ENCODE measurements at places on chromosomes 7 and 10.
A peak's percentile ranks its signal among the peaks of the same experiment; 100 is the strongest.

- DNase-seq = no peak
These were observed 304.2 kb downstream of the RNLS start for GRCh38 chr10:88278912-88279311.

- DNase-seq = no peak
These were observed 136.3 kb upstream of the ANK3 start for GRCh38 chr10:60525716-60526585.

GRCh38 chr10:44956226-44956625 lies 3.4 kb upstream of the RASSF4 start:
- DNase-seq = no peak

GRCh38 chr10:64191286-64191685 lies 670.1 kb downstream of the REEP3 start:
- no peak for DNase-seq

DNA sequence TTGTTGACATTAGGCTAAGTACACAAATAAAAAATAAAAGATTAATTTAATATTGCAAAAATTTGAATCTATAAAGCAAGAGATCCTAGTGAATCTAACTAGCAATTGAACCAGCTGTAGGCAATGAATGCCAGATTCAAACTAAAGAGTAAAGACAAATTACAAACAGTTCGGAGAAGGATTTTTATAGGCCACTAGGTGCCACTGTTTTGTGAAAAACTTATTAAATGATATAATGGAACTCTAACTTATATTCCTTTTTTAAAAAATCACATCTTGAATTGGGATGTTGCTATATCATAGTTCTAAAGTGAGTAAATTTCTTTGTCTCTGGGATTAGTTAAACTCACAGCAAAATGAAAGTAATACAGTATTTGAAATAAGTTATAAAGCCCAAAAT lies 39.1 kb upstream of the GNAI1 start:
- DNase-seq = no peak

DNA sequence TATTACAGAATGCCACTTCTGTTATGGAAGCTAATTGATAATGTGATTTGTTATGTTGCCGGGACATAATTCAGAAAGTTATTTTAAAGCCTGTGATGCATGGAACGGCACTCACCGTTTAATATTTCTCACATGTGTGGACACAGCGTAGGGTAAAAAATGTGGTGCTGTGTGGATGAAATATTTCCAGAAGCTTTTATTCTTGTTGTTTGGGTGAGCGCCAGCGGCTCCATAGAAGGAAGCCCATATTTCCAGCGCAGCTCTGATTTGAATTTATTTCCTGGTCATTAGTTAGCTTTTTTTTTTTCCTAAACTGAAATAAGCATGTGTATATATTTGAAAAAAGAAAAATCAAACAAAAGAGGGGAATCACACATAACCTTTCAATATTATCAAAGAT lies 20.2 kb upstream of the NKX6-2 start:
- no peak for DNase-seq

DNA sequence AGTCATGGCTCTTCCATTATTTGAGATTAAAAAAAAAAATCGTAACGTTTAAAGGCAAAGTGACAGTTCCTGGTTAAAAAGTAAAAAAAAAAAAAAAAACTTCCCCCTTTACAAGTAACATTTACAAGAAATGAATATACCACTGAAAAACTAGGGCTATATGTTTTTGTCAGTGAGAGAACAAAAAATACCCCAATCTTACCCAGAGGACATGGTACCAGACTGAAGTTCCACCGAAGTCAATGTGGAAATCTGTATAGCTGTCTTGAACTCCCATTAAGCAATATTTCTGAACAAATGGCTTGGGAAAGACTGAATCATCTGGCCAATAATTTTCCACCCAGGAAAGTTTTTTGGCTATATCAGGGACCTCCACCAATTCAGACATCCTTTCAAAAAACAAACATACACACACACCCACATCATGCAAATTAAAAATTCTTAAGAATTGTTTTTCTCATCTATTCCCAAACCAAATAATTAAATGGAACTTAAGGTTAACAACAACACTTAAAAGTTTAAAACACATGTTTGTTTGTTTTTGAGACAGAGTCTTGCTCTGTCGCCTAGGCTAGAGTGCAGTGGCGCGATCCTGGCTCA lies 50.2 kb downstream of the KDM7A start:
- DNase-seq = no peak

DNA sequence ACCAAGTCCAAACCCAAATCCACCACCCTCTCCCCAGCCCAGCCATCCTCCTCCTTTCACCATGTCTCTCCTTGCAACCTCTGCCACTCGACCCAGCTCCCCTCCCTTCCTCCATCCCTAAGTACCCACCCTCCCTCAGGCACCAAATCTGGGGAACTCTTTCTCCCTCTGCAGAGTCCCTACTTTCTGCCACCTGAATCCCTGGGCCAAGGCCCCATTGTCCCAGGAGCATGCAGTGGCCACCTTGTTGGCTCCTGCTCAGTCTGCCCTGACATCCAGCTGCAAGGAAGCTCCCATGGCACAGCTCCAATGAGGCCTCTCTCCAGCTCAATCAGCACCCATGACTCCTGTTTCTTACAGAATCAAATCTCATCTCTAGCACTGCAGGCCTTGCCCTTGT lies 5.5 kb upstream of the UNC5B start:
- DNase-seq = no peak

DNA sequence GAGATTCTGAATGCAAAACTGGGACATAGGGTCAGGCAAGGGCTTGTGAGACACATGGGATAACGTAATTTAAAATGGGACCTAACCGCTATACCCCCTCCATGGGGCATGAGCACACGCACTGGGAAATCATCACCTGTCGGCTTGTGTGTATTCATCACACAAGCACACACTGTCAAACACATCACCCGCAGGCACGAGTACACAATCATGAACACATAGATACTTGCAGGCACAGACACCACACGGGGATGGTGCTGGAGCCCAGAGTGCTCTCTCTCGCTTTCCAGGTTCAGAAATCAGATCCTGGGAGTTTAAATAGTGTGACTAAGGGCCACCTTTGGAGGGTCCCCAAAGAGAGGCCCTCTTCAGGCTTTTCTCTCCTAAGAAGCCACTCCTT lies 19.6 kb upstream of the TLX1 start:
- no peak for DNase-seq

DNA sequence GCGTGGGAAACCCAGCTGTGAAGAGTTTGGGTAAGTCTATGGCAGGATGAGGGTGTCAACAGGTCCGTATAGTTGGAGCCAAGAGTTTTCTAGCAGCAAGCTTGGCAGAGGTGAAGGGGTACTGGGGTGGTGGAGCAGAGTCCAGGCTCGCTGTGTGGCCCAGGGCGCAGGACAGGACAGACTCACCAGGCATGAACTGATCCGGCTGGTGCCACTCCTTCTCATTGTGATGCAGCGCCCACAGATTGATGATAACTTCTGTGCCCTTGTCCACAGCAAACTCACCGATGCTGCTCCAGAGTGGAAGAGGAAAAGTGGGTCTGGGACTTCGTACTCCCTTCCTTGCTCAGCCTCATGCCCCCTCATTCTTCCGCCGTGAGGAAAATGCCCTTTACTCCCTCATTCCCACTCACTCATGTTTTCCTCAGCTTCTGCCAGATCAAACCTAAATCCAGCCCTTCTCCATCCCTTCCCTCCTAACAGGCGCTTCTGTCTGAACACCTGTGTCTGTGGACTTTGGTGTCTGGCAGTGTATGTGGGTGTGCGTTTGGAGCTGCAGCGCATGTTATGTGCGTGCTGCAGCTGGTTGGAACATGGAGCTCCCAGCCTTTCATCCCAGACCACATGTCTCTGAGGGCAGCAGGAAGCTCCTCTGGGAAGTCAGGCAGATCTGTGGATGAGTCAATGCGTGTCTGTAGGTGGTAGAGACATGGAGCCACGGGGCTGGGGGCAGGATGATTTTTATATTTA lies 5.7 kb downstream of the CYP17A1 start:
- no peak for DNase-seq

- no peak for DNase-seq
These were observed 348.8 kb upstream of the C7orf33 start for GRCh38 chr7:148241700-148242293.

DNA sequence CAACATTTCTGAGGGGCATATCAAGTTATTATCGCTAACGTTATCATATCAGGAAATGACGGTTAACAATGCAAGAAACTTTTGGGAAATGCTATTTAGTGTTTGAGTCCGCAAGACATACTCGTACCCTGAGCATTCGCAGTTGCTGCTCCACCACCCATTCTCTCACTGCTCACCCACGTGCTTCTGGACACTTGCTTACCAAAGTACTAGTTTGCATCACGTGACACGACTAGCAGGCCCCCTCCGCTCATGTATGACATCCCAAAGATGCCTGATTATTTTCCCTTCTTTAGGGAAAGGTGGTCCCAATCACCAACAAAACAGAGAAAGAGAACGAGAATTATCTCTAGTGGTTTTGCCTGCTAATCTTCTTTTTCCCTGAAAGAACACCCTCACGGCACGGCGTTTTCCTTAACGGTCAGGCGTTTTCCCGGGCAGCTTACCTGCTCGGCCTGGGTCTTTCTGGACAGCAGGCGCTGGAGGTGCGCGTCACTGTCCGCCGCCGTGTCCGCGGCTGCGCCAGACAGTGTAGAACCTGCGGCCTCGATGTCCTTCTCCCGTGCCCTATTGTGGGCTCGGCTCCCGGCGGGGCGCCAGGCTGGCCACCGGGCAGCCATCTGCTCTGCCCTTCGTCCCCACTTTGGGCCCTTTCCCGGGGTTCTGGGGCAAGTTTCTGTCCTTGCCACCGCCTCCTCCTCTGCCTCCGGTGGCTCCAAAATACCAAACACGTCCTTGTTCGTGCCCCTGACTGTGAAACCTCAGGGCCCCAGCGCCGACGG lies at the start of gene SUPV3L1:
Gene SUPV3L1 (plus strand): TSS at position 492 of the 782 bp plus-strand sequence. CDS start 58 bp downstream, at position 550.
- DNase-seq = peak; percentile 81

DNA sequence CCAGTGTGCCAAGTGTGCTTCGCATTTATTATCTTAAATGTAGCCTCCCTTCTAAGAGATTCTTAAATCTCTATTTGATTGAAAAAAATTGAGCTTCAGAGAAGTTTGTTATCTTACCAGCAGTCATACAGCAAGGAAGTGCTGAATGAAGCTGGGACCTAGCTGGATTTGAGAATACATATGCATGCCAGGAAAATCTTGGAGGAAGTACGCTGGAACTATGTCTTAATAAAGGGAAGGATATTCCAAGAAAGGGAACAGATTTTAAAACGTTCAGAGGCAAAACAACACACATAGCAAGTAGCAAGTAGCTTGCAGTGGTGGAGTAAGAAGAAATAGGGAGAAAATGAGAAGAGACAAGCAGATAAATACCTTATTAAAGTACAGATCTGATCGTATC lies 1.5 kb downstream of the CFAP70 start:
- DNase-seq = no peak
